ENCODE measurements at places on chromosomes 1 and 21.

GRCh38 chr1:76494807-76495206 lies 372.5 kb upstream of the ST6GALNAC5 start:
- peak; percentile 51 for DNase-seq

DNA sequence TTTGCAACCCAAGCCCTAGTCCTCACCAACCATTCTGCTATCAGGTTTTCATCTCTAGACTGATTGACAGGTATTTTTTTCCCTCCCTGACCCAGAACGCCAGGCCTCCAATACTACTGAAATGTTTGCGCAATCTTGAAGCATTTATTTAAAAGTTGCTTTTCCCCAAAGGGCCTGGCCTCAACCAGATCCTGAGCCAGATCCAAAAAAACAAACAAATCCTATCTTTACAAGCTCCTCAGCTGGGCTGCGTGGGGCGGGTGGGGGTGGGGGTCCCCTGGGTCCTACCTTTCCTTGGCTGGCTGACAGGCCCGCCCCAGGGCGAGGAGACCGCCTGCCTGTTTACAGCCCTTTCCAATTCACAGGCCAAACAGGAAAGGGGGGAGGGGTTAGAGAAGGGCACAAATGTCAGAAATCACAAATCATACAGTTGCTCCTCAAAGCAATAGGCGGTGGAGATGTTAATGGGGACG lies 98.8 kb downstream of the FOXD2 start:
- no peak for DNase-seq

DNA sequence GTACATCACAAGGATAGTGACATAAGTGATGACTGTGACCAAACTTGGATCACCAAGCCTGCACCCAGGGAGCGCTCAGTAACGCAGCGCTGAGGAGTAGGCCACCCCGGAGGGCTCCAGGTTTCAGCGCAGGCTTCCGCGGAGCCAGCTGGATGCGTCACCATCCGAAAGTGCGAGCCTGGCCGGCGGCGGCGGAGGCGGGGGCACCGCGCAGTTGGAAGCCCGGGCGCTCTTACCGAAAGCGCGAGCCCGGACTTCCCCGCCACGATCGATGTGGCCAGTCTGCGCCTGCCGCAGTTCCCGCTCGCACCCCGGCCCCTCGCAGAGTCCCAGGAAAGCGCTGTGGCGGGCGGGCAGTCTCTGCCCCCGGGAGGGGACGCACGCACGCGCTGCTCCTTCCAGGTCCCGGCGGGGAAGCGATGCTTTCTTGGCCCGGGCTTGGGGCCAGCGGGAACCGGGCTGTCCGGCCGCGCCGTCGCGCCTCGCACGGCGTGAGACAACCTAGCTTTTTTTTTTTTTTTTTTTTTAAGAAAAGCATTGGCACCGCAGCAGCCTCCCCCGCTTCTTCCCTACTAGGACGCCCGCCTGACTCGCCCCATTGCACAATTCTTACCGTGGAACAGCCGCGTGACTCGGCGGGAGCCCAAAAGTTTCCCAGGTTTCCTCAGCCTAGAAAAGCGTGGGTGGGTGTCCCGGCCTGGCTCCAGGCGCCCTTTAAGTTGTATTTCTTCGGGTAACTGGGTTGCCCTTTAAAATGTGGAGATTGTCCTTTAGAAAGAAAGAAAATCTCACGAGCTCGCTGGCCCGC lies 36.4 kb upstream of the JAK1 start:
- DNase-seq: peak; percentile 73

DNA sequence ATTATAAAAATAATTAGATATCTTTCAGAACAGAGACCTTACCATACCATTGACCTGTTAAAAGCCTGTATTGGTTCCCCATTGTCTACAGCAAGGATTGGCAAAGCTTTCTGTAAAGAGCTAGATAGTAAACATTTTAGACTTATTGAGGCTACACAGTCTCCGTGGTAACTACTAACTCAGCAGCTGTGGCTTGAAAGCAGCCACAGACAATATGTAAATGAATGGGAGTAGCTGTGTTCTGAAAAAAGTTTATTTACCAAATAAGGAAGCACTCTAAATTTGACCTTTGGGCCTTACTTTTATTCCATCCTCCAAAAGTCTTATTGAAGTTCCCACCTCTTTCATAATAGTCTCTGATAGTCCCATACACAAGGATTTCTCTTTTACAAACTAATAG lies 39.7 kb downstream of the NUP210L start:
- DNase-seq: no peak

- peak; percentile 84 for DNase-seq
Measured at GRCh38 chr1:39196244-39197215, 8.0 kb upstream of the MACF1 start.

- DNase-seq: peak; percentile 82
Measured at GRCh38 chr1:27416387-27417111, 24.1 kb downstream of the GPR3 start.

GRCh38 chr21:27024301-27024700 lies 57.4 kb upstream of the ADAMTS5 start:
- no peak for DNase-seq

DNA sequence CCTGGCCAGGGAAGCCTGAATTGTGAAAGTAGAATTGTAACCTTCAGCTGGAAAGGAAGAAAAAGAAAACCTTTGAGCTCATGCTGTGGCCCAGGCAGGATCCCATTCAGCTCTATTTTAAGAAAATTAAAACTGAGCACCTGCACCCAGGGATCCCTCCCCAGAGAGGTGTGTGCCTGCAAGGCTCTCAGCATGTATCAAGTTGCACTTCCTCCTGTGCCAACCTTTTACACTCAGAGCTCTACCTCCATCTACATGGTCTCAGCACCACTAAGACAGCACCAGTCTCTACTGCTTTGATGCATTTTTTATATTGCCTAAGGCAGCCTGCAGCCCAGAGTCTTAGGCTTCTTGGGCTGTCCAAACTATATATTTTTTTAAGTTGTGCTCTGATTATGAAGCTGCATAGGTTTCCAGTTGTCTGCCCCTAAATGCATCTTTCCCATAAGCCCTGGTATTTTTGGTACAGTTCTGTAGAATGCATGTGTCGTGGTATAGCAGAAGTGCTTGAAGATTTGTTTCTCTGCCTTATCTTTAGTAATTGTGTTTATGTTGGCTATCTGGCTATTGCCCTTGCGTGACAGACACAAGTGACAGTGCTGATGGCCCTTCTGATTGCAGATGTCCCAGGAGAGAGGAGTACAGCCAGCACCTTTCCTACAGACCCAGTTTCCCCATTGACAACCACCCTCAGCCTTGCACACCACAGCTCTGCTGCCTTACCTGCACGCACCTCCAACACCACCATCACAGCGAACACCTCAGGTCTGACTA lies 63.1 kb downstream of the PTPRC start:
- no peak for DNase-seq

GRCh38 chr1:154170547-154171222 lies 15.8 kb upstream of the NUP210L start:
- DNase-seq: peak; percentile 62

DNA sequence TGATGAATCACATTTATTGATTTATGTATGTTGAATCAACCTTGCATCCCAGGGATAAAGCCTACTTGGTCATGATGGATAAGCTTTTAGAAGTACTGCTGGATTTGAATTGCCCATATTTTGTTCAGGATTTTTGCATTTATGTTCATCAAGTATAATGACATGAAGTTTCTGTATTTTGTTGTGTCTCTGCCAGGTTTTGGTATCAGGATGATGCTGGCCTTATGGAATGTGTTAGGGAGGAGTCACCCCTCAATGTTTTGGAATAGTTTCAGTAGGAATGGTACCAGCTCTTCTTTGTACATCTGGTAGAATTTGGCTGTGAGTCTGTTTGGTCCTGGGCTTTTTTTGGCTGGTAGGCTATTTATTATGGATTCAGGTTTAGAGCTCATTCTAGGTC lies 1643.1 kb upstream of the B3GALT2 start:
- DNase-seq: no peak

DNA sequence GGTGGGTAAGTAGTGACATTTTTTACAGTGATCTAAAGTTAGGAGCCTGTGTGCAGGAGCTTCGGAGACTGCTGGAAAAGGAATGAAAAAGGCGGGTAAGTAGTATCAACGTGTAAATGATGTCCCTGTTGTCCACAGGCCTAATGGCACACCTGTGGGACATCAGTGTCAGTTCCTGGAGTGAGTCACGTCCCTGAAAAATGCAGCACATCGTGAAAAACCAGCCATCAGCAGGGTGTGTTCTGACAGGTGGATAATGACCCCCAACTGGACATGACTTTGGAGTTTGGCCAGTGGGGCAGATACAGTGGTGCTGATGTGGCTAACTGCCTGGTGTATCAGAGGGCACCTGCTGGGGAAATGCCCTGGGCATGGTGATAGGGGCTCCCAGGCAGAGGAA lies 12.0 kb upstream of the PRDM15 start:
- no peak for DNase-seq

DNA sequence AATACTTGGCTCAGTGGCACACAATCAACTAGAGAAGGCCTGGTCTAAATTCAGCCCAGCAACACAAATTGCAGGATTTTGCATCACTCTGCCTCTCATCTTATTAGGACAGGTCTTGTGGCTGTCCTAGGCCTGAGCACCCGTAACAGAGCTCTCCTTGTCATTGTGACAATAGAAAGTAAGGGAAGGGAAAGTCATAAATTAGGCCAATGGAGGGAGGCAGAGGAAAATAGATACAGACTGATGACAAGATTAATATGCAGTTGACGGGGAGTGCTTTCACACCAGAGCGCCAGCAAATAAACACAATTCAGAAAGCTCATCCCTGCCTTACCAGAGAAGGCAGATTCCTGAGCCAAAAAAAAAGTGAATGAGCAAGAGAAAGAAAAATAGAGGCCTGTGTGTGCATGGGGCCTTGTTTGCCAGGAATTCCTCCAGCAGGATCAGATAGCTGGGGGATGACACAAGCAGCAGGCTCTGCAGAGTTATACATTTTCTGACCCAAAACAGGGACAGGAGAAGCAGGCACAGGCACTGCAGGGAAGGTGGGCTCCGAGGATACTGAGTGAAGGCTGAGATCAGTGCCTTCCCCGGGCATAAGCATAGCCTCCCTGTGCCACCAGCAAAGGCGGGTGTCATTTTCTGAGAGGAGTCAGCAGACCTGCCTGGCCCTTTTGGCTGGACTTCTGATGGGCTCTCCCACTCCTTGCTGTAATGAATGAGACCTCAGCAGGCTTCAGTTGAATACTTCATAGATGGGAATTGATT lies 110.0 kb upstream of the SPAG17 start:
- DNase-seq: no peak

GRCh38 chr1:40799351-40799867 lies 15.8 kb downstream of the KCNQ4 start:
- no peak for DNase-seq

All from activated CD4-positive, alpha-beta T cell treated with anti-CD3 and anti-CD28 coated beads, Interleukin-2, Interleukin-4, amounts not matched to agents 100 ng/mL and 50 ng/mL, durations not matched to agents 16 hours and 8 hours (primary cell).